Activated T-helper 1 cell treated with anti-CD3 and anti-CD28 coated beads, Interleukin-2, amount 50 U/mL, for 16 hours (primary cell): ENCODE measurements at places on chromosomes 1 and 21.

GRCh38 chr1:211944733-211945500, 90.4 kb downstream of the INTS7 start:
- DNase-seq, result no peak

GRCh38 chr1:192443616-192444015, 126.8 kb downstream of the RGS21 start:
- no peak for DNase-seq

DNA sequence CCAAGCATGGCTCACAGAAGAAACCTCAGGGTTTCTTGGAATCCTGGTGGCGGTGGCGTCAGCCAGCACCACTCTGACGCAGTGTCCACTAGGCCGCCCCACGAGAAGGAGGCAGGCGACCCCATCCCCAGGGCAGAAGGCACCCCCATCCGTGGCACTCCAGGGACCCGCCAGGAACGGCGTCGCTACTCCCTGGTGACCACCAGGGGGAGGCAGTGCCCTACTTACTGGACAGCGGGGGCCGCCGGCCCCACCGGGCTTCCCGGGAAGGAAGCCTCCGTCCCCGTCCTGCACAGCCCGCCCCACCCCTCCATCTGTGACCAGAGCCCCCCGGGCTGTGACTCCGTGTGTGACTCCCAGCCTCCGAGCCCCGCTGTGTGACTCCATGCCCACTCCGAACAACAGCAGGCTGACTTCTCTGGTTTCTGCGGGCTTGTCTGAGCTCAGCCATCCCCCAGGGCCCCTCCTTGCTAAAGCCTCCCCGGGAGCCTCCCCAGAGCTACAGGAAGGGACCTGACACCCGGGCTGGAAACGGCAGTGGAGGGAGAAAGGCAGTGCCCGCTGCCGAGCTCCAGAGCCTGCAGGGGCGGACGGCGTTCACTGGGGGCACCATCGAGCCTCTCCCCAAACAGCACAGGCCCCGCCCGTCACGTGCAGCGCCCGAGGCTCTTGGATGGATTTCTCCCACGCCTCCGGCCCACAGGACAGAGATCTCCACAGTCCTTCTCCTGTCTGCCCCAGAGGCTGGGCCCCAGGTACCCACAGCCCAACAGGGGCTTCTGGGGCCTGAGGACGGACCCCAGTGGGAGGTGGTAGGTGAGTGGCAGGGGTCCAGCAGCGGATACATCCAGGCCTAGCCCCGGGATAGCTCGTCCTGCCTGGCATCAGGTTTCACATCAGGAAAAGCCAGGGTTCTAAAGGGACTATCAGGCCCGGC, 21.1 kb downstream of the KIF17 start:
- DNase-seq, result peak; percentile 42

GRCh38 chr21:42358261-42358660, 7.5 kb upstream of the TFF2 start:
- no peak for DNase-seq

DNA sequence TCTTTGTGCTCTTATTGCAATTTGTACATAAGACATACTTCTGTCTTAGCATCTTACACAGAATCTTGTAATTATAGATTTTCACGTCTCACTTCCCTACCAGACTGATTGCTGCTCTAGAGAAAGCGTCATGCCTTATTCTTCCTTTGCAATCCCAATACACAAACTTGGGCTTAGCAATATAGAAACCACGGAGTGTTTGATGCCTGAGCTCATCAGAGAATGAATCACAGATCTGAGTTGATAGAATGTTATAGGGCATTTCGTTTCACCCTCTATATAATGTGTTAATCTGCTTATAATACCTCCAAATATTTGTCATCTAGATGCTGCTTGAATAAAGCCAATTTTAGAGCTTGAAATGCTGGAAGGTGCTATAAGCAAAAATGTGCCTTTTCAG, 6.6 kb downstream of the FMO1 start:
- DNase-seq, result no peak

- DNase-seq, result no peak
Observed at GRCh38 chr1:83516369-83516768, 482.6 kb downstream of the TTLL7 start.

GRCh38 chr1:175511496-175511895, 231.9 kb downstream of the TNR start:
- DNase-seq, result no peak

GRCh38 chr1:181630398-181630797, 147.1 kb downstream of the CACNA1E start:
- no peak for DNase-seq

GRCh38 chr1:241375886-241376285, 18.9 kb upstream of the RGS7 start:
- no peak for DNase-seq

DNA sequence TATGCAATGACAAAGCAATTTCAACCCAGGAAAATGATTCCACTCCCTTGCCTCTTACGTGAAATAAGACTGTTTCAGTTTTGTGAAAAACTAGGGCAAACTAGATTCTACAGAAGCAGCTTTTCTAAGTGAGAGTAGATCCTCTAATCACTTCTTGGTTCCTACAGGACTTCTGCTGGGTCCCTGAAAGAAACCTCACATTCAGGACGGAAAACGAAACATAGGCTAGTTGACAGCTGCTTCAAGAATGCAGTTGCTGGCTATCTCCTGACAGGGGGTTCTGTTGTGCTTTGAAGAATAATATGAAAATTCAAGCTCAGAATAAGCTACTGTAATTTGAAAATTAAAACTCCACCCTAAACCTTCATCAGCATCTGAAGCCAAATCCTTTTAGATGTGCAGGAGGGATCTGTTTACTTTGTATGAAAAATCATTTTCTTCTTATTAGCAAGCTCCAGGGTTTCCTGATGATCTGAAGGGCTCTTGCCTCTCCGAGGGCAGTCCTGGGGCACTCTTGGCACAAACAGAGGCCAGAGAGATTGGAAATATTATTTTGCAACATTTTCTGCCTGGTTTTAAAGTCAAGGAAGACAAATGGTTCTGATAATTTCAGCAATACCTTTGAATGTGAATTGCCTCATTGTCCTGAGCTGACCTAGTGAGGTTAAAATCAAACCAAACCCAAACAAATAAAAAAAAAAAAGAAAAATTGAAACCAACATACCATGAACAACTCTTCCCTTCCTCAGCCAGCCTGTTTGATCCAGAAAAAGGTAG, 55.0 kb downstream of the NTMT2 start:
- DNase-seq, result no peak

DNA sequence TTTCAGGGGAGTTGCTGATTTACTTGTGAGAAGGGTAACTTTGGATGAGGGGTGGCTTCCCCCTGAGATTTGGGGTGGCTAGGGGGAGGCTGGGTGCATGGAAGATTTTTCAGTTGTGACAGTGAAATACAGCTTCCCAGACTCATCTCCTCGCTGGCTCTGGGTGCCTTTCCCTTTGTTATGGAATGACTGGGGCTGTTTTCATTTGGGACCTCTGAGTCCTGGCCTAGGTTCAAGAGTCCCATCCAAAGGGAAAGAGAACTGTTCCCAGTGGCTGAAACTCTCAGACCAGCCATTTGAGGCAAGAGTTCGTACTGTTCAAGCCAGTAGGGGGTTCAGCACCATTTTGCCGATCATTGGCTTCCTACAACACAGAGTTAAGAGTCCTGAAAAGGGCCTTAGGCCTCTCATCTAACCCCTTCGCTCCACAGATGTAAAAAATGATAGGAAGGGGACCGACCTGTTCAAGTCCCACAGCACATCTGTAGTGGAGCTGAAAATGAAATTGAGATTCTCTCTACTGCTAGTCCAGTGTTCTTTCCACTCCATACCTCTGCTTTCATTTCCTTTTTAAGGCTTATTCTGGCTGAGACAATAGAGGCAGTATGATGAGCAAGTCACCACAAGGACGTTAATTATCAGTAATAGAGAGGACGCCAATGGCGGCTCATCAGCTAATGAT, 958 bp downstream of the DDR2 start:
- DNase-seq, result no peak

DNA sequence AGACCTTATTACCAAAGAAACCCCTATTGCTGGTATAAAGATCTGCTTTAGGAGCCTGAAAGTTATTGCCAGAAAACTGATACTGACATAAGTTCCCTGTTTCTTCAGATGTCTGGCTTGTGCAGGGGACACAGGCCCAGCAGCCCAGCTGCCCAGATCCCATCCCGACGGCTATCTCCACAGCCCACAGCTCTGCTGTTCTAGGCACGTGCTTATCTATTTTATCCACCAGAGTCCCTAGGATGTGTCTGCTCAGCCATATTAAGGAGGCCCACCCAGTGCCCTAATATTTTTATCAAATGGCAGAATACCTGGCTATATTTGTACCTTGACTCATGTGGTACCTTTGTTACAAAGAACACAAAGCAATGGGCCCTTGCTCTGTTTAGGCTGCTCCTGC, 58.9 kb downstream of the DDX20 start:
- DNase-seq, result no peak

GRCh38 chr1:235702412-235702811, 52.8 kb upstream of the GNG4 start:
- no peak for DNase-seq

- no peak for DNase-seq
Observed at GRCh38 chr1:20280341-20280740, 10.3 kb upstream of the VWA5B1 start.

- DNase-seq, result no peak
Observed at GRCh38 chr1:74388855-74389254, 123.6 kb downstream of the LRRC53 start.

DNA sequence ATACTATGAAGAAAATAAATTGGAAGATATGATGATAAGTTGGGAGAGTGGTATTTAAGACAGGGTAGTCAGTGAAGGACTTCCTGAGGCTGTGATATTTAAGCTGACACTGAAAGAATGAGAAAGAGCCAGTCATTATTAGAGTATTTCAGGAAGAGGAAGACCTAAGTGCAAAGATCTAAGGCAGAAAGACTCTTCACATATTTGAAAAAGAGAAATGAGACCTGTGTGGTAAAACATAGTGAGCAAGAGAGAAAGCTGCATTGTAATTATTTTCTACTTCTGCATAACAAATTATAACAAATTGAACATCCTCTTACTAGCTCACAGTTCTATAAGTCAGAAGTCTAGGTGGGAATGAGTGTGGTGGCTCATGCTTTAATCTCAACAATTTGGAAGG, 34.6 kb upstream of the DOCK7 start:
- DNase-seq, result no peak

- DNase-seq, result no peak
Observed at GRCh38 chr1:24440436-24440835, 24.8 kb downstream of the NIPAL3 start.

DNA sequence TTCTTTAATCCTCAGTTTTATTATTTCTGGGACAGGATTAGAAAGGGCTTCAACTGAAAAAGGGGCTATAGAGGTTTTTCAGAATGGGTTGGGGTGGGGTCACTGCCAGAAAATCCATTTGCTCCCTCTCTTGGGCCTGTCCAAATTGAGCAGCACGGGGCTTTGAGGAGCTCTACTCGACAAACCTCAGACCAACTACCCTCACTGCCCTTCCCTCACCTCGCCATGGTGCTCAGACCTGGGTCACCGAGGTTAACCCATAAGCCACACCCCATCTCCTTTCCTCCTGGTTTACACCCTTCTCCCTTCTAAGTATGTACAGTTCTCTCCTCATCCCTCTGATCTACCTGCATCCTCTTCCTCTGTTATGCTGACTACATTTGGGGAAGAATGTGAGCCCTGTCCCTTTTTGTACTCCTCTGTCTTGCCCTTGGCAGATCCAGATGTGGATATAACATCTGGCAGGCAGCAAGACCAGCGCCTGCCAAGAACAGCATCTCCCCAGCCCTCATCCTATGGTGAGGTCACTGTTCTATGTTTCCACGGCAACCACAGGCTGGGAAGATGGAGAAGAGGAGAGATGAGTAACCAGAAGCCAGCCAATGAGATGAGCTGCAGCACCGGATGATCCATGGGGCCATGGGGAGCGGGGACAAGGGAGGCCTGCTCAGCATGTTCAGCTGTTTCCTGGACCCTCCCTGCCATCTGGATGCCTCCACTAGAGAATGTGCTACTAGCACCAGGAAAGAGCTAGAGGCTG, 3.7 kb upstream of the FABP3 start:
- no peak for DNase-seq

GRCh38 chr1:18954270-18955071, 2.0 kb downstream of the IFFO2 start:
- no peak for DNase-seq

GRCh38 chr21:33230545-33231324, 997 bp downstream of the IFNAR2 start:
- peak; percentile 25 for DNase-seq

- DNase-seq, result no peak
Observed at GRCh38 chr21:44833663-44834062, 15.8 kb upstream of the SUMO3 start.

- DNase-seq, result no peak
Observed at GRCh38 chr1:227312361-227313025, 5.8 kb downstream of the CDC42BPA start.

DNA sequence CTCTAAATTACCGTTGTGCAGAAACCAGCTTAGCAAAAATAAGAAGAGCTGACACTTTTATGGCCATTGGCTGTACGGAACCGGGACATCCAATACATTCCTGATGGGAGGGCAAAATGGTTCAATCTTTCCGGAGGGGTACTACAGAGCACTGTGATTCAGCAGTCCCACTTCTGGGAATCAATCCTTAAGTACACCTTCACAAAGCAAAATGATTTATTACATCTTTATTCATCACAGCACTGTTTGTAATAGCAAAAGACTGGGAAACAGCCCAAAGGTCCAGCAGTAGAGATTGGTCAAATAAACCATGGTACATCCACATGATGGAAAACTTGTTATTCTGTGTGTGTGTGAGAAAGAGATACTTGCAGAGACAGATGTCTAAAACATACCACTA, 9.7 kb downstream of the GNG12 start:
- DNase-seq, result no peak

GRCh38 chr1:191662051-191662450, 496.2 kb upstream of the RGS18 start:
- no peak for DNase-seq

- DNase-seq, result no peak
Observed at GRCh38 chr1:94462606-94463005, 44.4 kb downstream of the ABCD3 start.

DNA sequence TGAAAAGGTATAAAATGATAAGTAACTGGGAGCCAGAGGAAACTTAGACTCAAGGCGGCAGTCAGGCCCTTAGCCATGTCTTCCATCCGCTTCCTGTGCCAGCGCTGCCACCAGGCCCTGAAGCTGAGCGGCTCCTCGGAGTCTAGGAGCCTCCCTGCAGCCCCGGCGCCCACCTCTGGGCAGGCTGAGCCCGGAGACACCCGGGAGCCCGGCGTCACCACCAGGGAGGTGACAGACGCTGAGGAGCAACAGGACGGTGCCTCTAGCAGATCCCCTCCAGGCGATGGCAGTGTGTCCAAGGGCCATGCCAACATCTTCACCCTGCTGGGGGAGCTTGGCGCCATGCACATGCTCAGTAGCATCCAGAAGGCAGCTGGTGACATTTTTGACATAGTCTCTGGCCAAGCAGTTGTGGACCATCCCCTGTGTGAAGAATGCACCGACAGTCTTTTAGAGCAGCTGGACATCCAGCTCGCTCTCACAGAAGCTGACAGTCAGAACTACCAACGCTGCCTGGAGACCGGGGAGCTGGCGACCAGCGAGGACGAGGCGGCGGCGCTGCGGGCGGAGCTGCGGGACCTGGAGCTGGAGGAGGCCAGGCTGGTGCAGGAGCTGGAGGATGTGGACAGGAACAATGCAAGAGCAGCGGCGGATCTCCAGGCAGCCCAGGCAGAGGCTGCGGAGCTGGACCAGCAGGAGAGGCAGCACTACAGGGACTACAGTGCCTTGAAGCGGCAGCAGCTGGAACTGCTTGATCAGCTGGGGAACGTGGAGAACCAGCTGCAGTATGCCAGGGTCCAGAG, at the start of gene BECN2:
TSS of gene BECN2 (plus strand) at position 76 of the 803 bp plus-strand sequence. CDS start at position 76, 0 bp downstream.
- no peak for DNase-seq

- no peak for DNase-seq
Observed at GRCh38 chr1:169891539-169891885, 2.2 kb downstream of the SCYL3 start.
